Esophagus mucosa (tissue), 1 donor: ENCODE measurements at places on chromosomes 2 and 18. TPM values are rescaled to one million over a fixed set of nuclear protein-coding genes. Genes with fewer than 3 reads are reported as not detected.

DNA sequence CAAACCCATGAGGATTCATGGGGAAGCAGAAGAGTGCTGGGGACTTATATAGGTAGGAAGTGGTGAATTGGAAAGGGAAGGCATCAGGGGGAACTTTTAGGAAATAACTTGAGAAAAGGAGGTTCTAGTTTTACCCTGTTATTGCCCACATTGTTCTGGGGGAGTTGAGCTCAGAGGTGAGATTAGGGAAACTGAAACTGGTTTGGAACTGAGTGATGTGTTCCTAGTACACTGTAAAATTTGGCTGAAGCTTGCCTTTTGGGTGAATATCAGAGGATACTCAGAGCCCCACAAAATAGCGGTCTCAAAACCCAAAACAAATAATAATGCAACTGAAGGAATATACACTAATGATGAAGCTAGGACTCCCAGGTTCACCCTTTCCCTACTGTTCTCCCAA is 39.6 kb upstream of the APOB start:
- ATAC-seq: no peak

The RAPGEF4 gene
- total RNA-seq: 3.3 TPM

The DSG1 gene
- total RNA-seq: 33.7 TPM

DNA sequence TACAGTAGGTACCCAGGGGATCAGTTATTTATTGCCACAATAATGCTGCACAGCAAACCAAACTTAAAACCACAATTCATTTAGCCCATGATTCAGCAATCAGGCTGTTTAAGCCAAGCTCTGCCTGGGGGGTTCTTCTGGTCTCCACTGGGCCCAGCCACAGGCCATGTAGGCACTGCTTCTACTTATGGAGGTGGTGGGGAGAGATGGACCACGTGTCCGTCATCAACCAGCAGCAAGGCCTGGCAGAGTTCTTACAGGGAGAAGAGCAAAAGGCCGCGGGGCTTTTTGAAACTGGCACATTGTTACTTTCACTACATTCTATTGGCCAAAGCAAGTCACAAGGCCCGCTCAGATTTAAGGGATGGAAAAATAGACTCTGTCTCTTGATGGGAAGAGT is 76.3 kb upstream of the DAPL1 start:
- ATAC-seq: no peak

The CCL20 gene
- 2.8 TPM for total RNA-seq

The TYMS gene
- total RNA-seq: 28.4 TPM

The MEMO1 gene
- total RNA-seq: 52.2 TPM

The UCN gene
- 0.56 TPM for total RNA-seq

The RGPD3 gene
- total RNA-seq: 0.04 TPM

DNA sequence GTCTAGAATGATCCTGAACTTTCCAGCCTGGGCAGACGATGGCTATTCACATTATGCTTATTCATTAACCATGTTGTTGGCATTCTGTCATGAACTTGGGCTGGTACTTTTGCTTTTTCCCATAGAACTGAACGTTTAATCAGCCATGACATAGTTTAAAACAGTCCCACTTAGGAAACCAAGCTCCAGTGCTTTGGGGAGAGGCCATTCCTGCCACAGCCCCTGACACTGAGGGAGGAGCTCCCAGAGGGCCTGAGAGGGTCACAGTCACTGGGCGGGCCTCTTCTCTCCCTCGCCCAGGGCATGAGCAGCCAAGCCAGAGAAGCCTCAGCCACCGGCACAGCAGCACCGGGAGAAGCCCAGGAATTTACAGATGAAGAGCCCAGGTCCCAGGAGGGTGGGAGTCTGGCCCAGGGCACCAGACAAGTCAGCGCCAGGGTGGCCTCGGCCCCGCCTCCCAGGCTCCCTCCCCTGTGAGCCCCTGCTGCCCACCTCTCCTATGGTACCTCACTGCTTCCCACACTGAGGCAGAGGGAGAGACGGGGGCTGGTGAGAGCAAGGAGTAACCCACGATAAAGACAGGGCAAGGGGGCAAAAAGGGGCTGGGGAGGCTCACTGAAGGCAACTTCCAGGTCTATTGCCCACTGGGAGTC is 33.6 kb downstream of the MAL start:
- peak; percentile 13 for ATAC-seq

The CRYBA2 gene
- not detected for total RNA-seq

- peak; percentile 3 for ATAC-seq
Measured at GRCh38 chr2:42947809-42948600, 155.6 kb upstream of the HAAO start.

GRCh38 chr18:21857871-21858270 is 117.3 kb downstream of the MIB1 start:
- no peak for ATAC-seq

DNA sequence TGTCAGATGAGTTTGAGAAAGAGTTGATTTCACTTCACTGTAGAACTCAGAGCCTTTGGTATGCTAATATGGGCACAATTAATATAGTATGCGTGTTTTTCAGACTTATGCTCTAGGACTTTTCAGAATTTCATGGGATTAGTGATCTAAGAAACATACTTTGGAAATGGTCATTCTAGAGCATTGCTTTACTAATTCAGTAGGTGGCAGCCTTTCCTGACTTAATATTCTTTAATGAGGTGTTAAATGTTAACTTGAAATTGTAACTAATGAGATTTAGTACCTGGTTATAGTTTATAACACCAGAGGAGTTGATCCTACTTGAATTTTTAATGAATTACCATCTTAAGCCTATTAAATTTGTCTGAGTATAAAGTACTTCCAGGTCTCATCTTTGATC is 28.4 kb downstream of the ACTR2 start:
- ATAC-seq: no peak

GRCh38 chr2:211730215-211730614 is 808.4 kb downstream of the ERBB4 start:
- ATAC-seq: no peak

DNA sequence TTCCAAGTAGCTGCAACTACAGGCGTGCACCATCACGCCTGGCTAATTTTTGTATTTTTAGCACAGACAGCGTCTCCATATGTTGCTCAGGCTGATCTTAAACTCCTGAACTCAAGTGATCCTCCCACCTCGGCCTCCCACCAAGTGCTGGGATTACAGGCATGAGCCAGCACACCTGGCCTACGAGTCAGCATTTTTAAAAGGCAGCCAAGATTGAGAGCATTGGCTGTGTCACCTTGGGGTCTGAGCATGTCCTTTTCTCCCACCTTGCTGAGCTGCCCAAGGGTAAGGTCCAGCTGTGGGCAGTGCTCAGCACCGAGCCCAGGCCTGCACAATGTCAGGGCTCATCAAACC is 142.8 kb upstream of the LMAN1 start:
- ATAC-seq: no peak

The ARHGAP28 gene
- 2.4 TPM for total RNA-seq

GRCh38 chr2:113342650-113343049 is 63.9 kb upstream of the PAX8 start:
- ATAC-seq: peak; percentile 47

DNA sequence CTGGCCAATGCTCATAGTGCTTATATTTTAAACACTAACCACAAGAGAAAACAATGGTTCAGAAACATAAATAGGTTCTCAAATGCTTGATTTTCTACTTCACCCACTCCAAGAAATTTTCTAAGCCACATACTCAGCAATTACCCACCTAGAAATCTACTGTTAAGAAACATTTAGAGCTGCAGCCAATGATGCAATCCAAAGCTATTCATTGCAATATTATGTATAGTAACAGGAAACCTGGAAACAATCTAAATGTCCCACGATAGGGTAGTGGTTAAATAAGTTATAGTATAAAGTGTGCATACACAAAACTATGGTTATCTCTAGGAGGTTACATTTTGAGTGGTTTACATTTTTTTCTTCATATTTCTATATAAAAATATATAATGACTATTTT is 5.7 kb downstream of the FAM237A start:
- no peak for ATAC-seq

DNA sequence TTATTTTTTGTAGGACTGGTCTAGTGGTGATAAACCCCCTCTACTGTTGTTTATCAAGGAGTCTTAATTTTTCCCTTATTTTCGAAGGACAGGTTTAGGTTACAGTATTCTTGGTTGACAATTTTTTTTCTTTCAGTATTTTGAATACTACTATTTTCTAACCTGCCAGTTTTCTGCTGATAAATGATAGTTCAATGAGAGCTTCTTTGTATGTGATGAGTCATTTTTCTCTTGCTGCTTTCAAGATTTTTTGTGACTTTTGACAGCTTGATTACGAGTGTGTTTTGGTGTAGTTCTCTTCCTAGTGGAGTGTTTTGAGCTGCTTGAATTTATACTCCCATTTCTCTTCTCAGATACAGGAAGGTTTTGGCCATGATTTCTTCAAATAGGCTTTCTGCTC is 77.5 kb downstream of the ACSL3 start:
- no peak for ATAC-seq

DNA sequence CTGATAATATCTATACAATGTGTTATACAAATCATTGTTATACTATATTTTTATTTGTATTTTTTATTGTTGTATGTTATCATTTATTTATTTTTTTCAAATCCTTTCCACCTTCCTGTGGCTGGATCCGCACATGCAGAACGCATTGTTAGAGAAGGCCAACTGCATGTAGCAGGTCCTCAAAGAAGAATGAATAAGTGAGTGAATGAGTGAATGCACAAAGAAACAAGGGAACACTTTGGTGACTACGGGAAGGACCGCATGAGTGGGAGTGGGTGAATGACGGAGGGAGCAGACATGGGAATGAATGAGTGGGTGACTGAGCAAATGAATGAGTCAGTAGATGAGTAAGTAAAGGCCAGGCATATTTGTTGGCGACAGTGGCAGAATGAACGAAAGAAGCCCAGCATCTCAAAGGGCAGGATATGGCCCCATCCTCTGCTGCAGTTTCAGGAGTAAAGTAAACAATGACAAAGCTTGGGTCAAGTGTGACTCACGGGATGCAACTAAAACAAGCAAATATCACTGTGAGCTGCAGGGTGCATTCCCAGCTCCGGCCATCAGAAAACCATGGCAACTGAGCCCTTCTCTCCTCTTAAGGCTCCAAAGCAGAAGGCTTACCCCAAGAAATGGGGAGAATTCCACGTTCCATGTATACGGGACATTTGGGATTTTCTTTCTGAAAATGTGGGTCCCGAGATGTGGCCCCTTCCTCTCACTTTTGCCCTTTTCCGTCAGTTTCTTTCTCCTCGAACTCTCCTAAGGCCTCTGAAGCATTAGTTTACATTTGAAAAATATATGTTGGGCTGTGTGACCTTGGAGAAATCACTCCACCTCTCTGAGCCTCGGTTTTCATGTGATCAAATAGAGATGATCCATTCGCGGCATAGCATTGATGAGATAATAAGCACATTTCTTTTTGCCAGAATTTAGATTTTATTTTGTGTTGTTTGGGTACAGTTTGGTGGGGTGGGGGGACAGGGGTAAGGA is 24.5 kb downstream of the KCNF1 start:
- peak; percentile 59 for ATAC-seq

GRCh38 chr18:8367217-8367988 is 241.8 kb upstream of the RAB12 start:
- ATAC-seq: no peak

DNA sequence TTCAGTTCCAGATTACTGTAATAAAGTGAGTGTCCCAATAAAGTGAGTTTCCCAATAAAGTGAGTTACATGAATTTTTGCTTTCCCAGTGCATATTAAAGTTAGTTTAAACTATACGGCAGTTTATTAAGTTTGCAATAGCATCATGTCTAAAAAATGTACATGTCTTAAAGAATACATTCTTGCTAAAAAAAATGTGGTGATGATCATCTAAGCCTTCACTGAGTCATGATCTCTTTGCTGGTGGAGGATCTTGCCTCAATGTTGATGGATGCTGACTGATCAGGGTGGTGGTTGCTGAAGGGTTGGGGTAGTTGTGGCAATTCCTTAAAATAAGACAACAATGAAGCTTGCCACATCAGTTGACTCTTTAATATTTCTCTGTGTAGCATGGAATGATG is 664.2 kb downstream of the TDRD15 start:
- ATAC-seq: no peak

DNA sequence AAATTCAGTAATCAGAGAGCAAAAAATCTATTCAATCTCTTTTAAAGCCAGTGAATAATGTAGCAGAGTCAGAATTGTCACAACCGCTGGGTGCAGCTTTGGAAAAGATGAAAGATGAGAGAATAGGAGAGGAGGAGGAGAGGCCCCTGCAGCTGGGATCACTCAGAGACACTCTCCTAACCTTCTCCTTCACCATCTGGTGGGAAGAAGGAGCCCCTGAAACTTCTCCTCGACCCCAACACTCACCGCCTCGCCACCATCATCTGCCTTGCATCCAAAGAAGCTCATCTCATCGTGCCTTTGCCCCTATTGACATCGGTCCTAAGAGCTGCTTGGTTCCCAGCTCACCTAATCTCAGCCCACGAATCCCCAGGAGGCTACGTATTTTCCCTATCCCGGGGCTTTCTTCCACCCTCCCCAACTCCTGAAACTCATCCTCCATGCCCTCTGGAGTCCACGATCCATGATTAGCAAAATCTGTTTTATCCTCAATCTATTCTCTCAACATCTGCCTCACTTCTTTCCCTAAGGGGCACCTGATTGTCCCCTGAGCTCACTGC is 58.5 kb downstream of the PKDCC start:
- ATAC-seq: no peak

DNA sequence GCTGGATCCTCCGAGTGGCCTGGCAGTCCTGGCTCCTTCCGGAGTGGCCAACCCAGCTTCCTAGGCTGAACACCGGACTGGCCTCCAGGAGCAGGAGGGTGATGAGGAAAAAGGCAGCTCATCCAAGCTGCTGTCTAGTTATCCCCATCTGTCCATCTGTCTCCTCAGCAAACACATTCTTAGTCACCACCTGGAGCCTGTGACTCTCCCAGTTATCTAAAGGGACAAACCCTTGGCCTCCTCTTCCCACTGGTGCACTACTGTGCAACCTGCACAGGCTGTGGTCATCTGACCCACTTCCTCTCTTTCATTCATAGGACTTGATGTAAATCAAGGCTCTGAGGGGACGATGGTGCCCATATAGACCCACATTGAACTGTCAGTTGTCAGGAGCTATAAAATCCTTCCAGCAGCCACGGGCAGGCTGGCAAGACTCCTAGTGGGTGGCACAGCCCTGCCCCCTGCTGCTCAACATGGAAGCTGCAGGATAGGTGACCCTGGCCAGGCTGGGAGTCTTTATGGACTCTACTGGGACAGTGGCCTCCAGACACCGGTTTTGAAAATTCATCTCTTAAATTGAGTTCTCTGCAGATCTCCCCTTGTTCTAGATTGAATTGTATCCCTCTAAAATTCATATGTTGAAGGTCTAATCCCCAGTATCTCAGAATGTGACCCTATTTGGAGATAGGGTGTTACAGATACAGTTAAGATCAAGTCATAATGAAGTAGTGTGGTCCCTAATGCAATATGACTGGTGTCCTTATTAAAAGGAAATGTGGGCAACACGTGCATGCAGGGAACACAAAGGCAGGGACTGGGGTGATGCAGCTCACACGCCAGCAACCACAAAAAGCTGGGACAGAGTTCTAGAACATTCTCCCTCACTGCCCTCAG is 29.3 kb upstream of the DUSP2 start:
- ATAC-seq: peak; percentile 90
